ENCODE measurements at places on chromosomes 4 and X.
A peak's percentile ranks its signal among the peaks of the same experiment; 100 is the strongest.

- DNase-seq: no peak
Observed at GRCh38 chr4:43496602-43497001, 604.1 kb downstream of the GRXCR1 start.

DNA sequence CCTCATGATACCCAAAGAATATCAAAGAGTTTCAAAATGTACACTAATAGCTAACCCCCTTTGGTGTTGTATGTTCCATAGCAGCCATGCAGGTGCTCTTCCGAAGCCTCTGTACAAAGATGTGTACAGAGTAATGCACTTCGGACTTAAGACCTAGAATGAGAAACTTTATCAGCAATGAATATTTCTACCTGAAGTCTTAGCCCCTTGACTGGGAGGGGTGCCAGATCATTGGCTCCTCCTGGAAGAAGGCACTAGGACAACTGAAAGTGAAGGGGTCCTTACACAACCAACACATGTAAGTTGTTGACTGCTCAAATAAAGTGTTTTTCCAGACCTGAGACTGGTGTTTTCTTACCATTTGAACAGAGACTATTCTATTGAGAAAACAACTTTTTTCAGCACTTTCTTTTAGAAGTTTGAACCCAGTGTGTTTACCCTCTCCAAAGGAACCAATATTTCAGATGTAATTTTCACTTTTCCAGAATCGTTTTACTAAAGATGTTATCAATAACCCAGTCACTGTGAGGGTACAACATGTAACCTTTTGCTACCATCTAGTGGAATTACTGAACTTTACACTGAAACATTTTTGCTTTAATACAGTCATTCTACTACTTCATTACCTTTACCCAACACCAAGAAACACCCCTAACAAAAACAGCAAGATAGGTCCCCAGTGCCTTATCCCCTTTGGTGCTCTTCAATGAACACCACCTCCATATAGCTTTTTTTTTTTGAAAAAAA, 33.3 kb upstream of the PRDX4 start:
- DNase-seq: no peak

GRCh38 chr4:132124624-132124974, 1024.5 kb upstream of the PCDH10 start:
- no peak for DNase-seq

GRCh38 chr4:166315721-166316467, 442.9 kb downstream of the TLL1 start:
- DNase-seq: no peak

DNA sequence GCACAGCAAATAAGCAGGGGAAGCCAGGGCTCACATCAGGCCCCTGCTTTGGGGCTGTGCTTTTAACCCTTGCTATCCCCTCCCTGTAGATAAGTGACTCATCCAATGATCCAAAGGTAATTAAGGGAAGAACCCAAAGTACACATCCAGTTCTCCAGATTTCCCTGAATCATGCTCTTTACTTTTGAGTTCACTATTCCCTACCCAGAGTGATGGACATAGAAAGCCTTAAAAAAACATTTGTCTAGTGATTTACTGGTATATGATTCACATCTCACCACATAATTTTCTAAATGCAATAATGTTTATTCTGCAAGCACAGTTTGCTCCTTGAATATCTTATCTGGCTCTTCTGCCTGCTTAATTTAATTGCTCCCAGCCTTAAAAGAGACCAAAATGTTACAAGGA, 136.2 kb downstream of the PPP3CA start:
- DNase-seq: no peak

DNA sequence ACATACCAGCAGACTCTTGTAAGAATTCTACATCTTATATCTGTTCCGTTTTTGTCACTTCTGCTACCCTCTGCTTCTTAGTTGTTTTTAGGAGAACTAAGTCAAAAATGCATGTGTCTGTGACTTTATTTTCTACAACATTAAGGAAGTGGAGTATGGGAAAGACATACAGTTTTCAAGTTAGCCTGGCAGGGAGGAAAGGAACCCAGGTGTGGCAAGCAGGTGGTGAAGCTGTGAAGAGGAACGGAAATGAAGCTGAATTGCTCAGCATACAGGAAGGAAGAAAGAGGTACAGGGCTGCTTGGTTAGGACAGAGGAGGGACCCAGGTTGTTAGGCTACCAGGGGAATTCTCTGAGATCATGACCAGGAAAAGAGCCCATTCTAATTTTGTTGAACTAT, 9.4 kb downstream of the GPRIN3 start:
- no peak for DNase-seq

- DNase-seq: no peak
Observed at GRCh38 chr4:107125496-107125895, 89.4 kb upstream of the DKK2 start.

GRCh38 chr4:66964467-66964866, 580.8 kb downstream of the CENPC start:
- DNase-seq: no peak

DNA sequence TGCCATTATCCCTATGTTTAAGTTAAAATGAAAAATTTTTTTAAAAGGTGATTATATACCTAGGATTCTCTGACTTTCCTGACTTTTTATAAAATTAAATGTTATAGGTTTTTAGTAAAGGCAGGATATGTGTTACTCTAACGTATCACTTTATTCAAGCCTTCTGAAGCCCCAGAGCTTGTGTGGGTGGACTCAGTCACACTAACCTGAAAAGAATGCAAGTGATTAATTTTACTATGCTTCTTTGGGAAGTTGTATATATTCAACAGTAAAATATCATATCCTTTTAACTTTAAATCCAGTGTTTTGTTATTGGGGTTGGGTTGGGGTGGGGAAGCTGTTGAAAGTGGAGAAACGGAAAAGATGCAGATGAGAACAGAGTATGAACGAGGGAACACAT, 22.8 kb downstream of the PDLIM3 start:
- DNase-seq: no peak

- no peak for DNase-seq
Observed at GRCh38 chr4:123562994-123563750, 166.6 kb downstream of the SPRY1 start.

GRCh38 chr4:3317011-3317655, 24.3 kb downstream of the RGS12 start:
- no peak for DNase-seq

DNA sequence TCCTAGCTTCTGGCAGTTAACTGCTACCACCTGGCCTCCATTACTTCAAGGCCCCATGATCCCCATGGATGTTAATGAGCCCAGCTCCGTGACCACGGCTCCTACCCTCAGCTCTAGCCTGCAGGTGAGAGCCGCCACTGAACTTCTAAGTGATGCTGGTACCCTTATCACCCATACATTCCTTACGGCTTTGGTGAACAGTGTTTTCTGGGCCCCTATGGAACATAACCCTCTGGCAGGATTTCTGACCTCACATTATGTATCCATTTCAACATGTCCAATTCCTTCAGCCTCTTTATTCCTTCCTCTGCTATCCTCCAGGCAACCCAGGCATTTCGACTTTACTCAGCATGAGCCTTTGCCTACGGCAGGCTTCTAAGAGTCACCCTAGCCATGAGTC, 24.6 kb downstream of the PAGE4 start:
- DNase-seq: no peak

GRCh38 chrX:57103489-57103888, 17.9 kb downstream of the SPIN2B start:
- DNase-seq: no peak

DNA sequence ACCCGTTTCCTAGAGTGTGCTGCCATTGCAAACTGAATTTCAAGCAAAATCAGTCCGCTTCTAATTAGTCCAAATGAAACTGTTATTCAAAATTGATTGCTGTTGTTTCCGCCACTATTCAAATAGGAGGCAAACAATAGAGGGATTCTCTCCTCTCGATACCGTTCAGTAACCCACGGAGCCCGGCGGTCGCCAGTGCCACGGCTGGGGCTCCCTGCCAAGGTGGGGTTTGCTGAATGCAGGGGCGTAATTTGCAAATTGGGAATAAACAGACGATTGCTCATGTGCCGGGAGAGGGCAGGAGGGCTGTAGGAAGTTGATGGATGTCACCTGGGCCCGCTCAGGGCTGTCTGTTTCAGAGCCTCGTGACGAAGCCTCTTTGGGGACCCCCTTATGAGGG, 8.8 kb downstream of the ADRA2C start:
- DNase-seq: no peak

- DNase-seq: no peak
Observed at GRCh38 chr4:27915822-27916221, 1055.2 kb downstream of the STIM2 start.

DNA sequence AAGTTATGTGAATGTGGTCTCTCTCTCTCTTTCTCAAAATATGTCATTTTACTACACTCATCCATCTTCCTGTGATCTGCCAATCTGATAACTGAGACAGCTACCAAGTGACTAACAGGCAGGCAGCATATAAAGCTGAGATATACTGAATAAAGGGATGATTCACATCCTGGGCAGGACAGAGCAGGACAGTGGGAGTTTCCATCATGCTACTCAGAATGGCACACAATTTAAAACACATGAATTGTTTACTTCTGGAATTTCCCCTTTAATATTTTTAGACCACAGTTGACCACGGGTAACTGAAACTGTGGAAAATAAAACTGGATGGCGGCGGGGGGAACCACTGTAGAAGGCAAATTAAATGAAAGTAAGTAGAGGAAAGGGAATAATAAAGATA, 58.6 kb upstream of the DCTD start:
- DNase-seq: no peak

GRCh38 chr4:125541836-125542385, 227.2 kb downstream of the FAT4 start:
- no peak for DNase-seq

DNA sequence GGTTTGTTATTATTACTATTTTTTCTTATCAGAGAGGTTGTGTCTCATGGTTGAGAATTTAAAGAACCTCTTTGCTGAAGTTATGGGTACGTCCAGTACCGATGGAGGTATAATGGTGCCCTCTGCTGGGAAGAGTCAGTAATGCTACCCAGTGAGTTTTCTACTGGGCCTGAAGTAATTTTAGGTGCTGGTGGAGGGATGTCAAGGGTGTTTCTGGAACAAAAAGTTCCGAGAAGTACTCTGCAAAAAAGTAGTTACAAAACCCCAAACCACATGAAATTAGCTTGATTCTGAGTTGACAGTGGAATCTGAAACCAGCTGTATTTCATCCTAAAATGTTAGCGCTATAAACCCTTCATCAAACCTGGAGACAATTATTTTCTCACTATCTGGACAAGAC, 102.5 kb upstream of the MID1 start:
- peak; percentile 0 for DNase-seq

- DNase-seq: no peak
Observed at GRCh38 chrX:148929686-148930085, 429.3 kb downstream of the AFF2 start.

- DNase-seq: no peak
Observed at GRCh38 chr4:174318829-174319764, 35.4 kb downstream of the CEP44 start.

GRCh38 chr4:99038213-99038612, 42.7 kb downstream of the METAP1 start:
- DNase-seq: no peak

DNA sequence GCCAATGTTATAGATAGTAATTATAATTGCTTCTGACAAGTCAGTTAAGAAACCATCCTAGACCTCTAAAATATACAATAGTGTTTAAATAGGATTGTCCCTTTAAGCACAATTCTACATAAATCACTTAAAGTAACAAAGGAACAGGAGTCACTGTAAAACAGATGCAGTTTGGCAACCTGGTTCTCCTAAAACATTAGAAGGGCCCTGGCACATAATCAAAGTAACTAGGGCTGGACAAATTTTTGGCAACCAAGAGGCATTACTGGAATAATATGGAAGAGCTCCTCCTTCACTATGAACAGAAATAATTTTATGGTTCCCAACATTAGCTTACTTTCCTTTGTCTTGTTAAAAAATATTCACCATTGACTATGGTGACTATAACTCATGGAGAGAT, 75.0 kb upstream of the CCDC160 start:
- no peak for DNase-seq

DNA sequence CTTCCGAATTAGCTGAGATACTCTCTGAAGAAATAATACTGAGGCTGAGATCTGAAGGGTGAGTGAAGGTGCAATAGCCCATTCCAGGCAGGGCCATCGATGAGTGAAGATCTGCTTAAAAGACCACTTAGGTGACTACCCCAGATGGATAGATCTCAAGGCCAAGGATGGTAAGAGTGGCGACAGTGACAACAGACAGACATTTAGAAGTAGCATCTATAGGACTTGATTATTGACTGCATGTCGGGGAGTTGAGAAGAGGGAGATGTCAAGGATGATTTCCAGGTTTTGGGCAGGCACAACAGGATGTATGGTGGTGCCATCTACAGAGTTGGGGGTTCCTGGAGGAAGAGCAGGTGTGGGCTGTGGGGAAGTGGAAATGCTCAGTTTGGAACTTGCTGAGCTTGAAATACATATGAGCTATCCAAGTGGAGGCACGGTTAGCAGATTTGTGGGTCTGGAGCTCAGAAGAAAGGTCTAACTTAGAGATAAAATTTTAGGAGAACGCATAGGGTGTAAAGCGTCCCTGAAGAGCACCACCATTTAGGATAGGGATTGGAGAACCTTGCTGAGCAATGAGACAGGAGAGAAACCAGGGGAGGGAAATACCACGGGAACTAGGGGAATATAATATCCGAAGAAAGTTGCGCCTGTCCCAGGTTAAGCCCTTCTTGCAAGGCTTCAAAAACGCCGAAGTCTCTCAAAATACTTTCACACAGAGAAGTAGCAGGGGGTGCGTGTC, 688 bp downstream of the UFSP2 start:
- no peak for DNase-seq

DNA sequence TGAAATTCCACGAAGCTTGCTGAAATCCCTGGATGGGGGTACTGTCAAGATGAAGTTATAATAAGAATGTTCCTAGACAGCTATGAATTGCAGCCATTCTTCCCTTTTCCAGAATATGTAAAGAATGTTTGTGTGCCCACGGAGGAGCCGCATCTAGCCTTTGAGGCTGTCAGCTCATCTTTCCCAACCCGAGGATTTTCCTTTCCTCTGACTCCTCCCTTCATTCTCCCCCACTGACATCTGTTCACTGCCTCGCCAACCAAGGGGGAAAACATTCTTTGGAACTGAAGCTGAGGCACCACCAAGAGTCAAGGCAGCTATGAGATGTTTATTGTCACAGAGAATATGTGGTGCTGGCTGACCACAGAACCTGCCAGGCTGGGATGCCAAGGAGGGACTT, 8.8 kb downstream of the NHSL2 start:
- no peak for DNase-seq

Measured in activated CD4-positive, alpha-beta T cell treated with anti-CD3 and anti-CD28 coated beads, Interleukin-2, amount 50 U/mL, for 24 hours (primary cell).